ENCODE measurements at places on chromosomes 5 and 9.

DNA sequence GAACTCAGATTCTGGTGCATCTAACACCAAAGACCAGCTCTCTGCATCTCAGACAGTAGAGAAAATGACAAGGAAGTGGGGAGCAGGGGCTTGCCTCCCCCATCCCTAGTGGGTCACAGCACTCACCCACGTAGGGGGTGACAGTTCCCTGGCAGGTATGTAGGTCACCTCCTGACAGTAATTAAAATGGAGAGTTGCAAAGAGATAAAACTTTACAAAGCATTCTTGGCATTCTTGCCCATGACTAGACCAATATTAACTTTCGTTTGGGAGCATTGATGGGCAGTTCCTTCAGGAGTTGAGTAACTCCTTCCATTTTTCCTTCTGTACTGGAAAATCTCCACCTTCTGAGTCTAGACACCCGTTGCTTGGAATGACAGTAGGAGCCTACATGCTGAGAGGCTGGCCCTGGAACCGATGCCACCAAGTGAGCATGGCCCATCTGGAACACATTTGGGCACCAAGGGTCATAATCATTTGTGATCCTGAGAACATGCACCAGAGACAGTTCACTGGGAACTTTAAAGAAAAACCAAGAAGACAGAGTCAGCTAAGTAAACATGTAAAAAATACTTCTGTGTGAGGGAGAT is 81.5 kb upstream of the MSX2 start:
- no peak for DNase-seq

DNA sequence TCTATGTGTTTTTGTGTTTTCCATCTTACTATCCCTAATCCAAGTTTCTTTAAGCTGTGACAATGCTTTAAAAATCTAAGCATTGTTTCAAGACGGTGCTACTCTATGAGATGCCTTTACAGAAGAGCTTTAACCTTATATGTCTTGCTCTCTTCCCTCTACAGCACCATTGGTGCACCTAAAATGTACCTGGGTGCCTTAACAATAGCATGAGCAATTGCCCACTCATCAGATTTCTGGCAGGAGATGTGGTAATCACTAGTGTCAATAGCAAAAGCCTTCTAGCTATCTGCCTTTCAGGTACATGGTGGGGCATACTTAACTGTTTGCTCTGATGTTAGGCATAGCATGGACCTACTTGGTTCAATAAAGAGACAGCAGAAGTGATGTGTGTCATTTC is 222.3 kb upstream of the KIF2A start:
- no peak for DNase-seq

DNA sequence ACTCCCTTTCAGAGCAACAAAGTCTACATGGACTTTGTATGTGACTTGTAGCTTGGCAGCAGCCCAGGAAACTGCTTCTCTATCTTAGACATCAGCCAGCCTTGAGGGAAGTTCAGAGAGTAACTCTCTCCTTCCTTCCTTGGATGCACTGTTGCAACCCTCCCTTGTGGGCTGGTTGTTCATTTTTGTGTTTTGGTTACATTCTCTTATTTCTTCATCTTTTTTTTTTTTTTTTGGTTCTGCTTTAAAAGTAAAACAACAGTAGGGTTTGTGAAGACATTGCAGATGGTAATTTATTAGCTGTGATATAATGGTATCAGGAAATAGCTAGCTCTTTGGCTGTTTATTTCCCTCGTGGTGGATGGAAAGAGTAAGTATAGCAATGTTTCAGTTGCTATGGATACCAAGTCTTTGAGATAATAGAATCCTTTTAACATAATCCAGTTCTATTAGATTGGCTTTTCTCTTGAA is 97.9 kb upstream of the MAMDC2 start:
- DNase-seq: peak; percentile 90

DNA sequence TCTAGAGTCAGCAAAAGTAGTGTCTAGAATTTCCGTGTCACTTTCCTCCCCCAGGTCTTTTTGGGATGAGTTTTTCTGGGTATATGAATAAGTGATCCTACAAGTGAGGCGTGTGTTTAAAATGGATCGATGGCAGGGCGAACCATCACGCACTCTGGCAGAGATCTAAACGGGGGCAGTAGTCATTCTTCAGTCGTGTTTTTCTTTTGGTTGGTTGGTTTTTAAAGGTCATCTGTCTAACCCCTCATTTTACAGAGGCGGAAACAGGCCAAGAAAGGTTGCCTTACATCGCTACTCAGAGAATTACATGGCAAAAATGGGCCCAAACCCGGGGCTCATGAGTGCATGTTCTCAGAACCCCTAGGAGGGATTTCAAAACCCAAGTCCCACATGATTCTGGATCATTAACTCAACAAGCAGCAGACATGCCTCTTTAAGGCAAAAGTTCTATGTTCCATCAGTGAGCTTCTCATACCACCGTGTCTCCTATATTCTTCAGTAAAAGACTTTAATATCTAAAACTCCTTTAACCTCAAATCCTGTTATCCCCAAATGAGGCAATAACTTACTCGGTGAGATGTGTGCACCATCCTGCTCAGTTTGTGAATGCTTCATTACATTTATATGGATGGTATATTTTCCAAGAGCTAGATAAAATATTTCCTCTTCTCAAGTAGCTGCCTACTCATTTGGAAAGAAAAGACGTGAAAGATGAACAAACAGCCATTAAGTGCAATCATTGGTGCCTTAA is 145.8 kb downstream of the AOPEP start:
- DNase-seq: no peak

GRCh38 chr5:92927291-92927778 is 653.7 kb downstream of the NR2F1-AS1 start:
- no peak for DNase-seq

GRCh38 chr9:127095411-127095810 is 27.0 kb downstream of the ANGPTL2 start:
- no peak for DNase-seq

All from MV-4-11 (cell line).